ENCODE measurements at places on chromosomes 4 and X. TPM values are rescaled to one million over a fixed set of nuclear protein-coding genes. Genes with fewer than 3 reads are reported as not detected.

Gene NPY2R
- total RNA-seq = 0.02 TPM

Gene TMEM255A
- total RNA-seq = 0.34 TPM

Gene FHIP1A
- 0.09 TPM for total RNA-seq

Gene MTHFD2L
- 10.1 TPM for total RNA-seq

Gene MAGEA2
- total RNA-seq = 0.13 TPM

Gene RNF113A
- 32.3 TPM for total RNA-seq

Gene ITIH6
- not detected for total RNA-seq

Gene PRR27
- not detected for total RNA-seq

Gene CASP6
- 18.4 TPM for total RNA-seq

Gene CDS1
- total RNA-seq = 0.54 TPM

Gene PSAPL1
- 0.32 TPM for total RNA-seq

Gene NONO
- total RNA-seq = 332 TPM

Gene NPNT
- 0.28 TPM for total RNA-seq

Gene SH3TC1
- 27.1 TPM for total RNA-seq

Gene ADGRA3
- 16.2 TPM for total RNA-seq

Gene KLKB1
- total RNA-seq = not detected

Gene CXorf65
- total RNA-seq = not detected

Gene NHSL2
- 0.29 TPM for total RNA-seq

Gene SMR3B
- not detected for total RNA-seq

Gene SPANXB1
- total RNA-seq = 2.2 TPM

Gene IL2RG
- total RNA-seq = 0.11 TPM

Gene PASD1
- not detected for total RNA-seq

Gene NUDT10
- 1.2 TPM for total RNA-seq

Gene LRIT3
- total RNA-seq = 0.02 TPM

Gene SH3BGRL
- 48.3 TPM for total RNA-seq

Gene DUSP9
- total RNA-seq = 1.5 TPM

Gene RHOXF2
- not detected for total RNA-seq

Gene AFM
- total RNA-seq = not detected

Gene HERC6
- total RNA-seq = 2.5 TPM

Gene MEPE
- total RNA-seq = not detected

Gene CT45A10
- total RNA-seq = 0.35 TPM

Gene ADAMTS3
- total RNA-seq = not detected

Gene DCTD
- 83.3 TPM for total RNA-seq

Gene TLR6
- 2.2 TPM for total RNA-seq

Gene GPRASP1
- total RNA-seq = 0.24 TPM

Gene MAGED4B
- total RNA-seq = 10.2 TPM

Gene BMX
- total RNA-seq = not detected

Gene DEFB131A
- total RNA-seq = not detected

Gene TMSB15C
- 0.13 TPM for total RNA-seq

Gene PDE5A
- 0.62 TPM for total RNA-seq

Data from A549 treated with AZD2906 at 1 μM for 4 hours (cell line).